Stomach (tissue), 19 donors: ENCODE measurements at places on chromosomes 12 and 14. TPM values are rescaled to one million over a fixed set of nuclear protein-coding genes. Genes with fewer than 3 reads are reported as not detected.

DNA sequence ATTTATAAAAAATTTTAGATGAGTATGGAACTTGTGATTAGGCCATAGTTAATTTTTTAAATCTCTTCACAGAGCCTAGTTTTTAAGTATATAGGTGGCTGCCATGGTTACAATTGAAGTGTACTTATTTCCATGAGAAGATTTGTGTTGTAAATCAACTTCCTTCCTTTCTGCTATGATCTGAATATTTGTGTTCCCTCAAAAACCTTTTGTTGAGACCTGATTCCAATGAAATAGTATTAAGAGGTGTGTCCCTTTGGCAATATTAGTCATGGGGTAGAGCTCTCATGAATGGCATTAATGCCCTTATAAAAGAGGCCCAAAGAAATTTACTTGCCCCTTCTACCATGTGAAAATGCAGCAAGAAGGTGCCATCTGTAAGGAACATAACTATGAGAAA, 28.8 kb downstream of the ETNK1 start:
- DNase-seq, result no peak

- DNase-seq, result peak; percentile 17
These were observed 10.9 kb downstream of the DCP1B start for GRCh38 chr12:1993341-1993740.

- no peak for DNase-seq
These were observed at the start of gene LAG3 for GRCh38 chr12:6772331-6772695. TSS of gene LAG3 (plus strand) at chr12:6772520. CDS start at chr12:6772853, 333 bp downstream.

GRCh38 chr14:104876251-104876699, 11.2 kb downstream of the CEP170B start:
- DNase-seq, result no peak

DNA sequence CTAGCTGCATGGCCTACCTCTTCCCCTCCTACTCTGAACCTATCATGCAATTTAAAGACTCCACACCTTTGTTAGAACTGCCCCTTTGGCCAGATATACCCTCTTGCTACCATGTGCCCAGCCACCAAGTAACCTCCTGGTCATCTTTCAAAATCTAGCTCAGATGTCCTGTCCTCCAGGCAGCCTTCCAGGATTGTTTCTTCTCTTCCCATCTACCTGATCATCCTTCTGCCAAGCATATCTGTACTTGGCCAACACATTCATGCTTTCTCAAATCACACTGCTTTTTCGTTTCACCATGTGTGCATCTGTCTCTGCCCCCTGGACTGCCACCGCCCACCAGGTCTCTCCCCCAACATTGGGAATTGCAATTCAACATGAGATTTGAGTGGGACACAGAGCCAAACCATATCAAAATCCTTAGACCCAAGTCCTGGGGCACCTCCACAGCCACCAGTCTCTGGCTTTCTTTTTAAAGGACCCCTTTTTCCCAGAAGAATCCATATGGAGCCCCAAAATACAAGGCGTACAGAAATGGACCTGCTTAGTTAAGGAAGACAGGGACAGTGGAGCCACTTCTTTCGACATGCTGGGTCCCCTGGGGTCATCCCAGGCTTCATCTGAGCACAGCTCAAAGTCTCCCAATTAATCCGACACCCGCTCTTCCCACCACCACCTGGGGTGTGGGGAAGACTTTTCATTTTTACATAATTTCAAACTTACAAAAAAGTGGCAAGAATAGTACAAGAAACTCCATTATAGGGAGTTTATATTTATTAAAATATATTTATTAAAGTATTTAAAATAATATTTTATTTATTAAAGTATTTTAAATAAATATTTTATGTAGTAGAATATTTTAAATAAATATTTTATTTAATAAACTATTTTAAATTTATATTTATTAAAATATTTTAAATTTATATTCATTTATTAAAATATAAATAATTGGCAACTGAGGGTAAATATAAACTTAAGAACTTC, 7.9 kb upstream of the CMKLR1 start:
- no peak for DNase-seq

Gene IKZF4
- total RNA-seq, result 4.2 TPM

Gene FLRT2
- 0.58 TPM for total RNA-seq
